ENCODE measurements at places on chromosomes 16 and 17.

DNA sequence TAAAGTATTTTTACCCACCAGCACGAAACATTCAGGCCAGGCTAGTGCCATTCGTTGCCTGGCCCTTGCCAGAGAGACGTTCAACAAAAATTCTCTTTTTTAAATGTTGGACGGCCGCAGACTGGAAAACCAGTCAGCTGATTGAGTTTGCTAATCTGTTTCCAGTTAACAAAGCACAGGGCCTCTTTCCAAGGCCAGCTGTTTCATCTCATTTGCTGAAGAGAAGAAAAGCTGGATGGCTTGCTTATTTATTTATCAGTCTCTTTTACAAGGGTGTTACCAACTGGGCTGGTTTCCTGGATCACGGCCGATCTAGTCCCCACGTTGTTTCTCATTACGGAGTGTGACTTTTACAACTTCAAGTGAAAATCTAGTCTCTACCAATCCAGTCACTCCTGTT is 418.7 kb upstream of the DYNLRB2 start:
- no peak for DNase-seq

- DNase-seq: no peak
These were observed 302.2 kb downstream of the FOXL1 start for GRCh38 chr16:86880316-86881117.

DNA sequence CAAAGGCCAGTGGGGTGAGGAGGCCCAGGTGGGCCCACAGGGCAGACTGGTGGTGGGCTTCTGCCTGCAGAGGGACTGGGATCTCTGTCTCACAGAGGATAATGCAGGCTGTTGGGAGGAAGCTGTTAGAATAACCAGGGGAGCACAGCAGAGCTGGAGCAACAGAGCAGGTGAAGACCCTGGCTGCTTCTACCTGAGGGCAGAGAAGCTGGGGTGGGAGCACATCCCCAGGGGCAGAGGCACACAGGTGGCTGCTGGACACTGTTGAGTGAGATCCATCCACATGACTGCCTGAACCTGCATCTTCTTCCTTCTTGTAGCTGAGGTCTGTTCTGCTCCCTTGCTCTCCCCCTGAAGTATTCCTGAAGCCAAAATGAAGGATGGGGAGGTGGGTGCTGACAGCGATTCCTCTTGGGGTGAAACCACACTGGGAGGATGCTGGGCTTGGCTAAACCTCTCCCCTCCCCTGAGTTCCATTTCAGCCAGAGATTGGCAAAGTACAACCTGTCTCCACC is 1725.0 kb downstream of the TP53TG3F start:
- no peak for DNase-seq

GRCh38 chr16:12504312-12504711 is 299.4 kb downstream of the CPPED1 start:
- DNase-seq: no peak
